ENCODE measurements at places on chromosomes 4 and X. TPM values are rescaled to one million over a fixed set of nuclear protein-coding genes. Genes with fewer than 3 reads are reported as not detected.

The FGD1 gene
- total RNA-seq = 19.2 TPM

- H3K4me3 ChIP-seq = no peak overlapping the region
- no peaks in the 10 kb centered on the region for H3K27me3 ChIP-seq
- H3K27ac ChIP-seq = no peak overlapping the region
- no peak for DNase-seq
- peaks cover 3% of the 10 kb centered on the region for H3K36me3 ChIP-seq
Measured at GRCh38 chrX:63186137-63186536, 165.0 kb downstream of the SPIN4 start.

DNA sequence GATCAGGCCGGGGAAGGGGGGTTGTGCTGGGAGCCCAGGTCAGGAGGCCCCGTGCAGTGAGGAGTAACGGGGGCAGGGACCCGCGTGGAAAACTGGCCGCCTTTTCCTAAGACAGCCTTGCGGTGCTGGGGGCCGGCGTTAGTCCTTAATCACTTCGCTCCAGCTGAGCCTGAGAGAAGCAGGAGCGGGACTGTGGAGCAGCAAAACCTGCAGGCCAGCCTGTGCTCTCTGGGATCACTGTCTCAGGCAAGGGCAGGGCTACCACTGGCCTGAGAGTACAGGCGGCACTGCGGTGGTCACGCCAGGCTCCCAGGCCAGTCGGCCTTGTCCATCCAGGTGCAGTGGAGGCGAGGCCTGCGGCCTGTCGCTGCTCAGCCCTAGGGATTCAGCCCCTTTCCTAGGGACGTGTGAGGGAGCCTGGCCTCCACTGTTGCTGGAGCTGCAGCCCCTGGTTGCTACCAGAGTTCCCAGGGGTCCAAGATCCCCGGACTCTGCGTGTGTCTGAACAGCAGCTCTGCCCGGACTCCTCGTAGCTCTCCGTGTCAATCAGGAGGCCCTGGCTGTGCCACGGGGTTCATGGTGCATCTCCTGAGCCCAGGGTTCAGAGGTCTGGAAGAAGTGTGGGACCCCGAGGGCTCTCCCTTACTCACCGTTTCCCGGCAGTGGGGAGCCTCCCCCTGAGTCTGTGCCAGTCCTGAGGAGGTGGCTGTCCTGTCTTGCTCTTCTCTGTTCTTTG is 2141.7 kb upstream of the TENM3 start:
- H3K4me3 ChIP-seq = no peak overlapping the region
- peaks cover 3% of the 10 kb centered on the region for H3K4me1 ChIP-seq
- DNase-seq = peak; percentile 36
- H3K27me3 ChIP-seq = no peaks in the 10 kb centered on the region
- no peak overlapping the region for H3K27ac ChIP-seq
- H3K36me3 ChIP-seq = no peaks in the 10 kb centered on the region

GRCh38 chr4:38605753-38606586 is 58.0 kb upstream of the KLF3 start:
- no peaks in the 10 kb centered on the region for H3K27me3 ChIP-seq
- no peaks in the 10 kb centered on the region for H3K36me3 ChIP-seq
- no peaks in the 10 kb centered on the region for H3K4me1 ChIP-seq
- no peak overlapping the region for H3K4me3 ChIP-seq
- DNase-seq = no peak

- H3K36me3 ChIP-seq = no peaks in the 10 kb centered on the region
- DNase-seq = peak; percentile 45
- no peaks in the 10 kb centered on the region for H3K27me3 ChIP-seq
- no peaks in the 10 kb centered on the region for H3K4me1 ChIP-seq
Measured at GRCh38 chr4:171650543-171650942, 162.7 kb upstream of the GALNTL6 start.

Measured in H9 (cell line).